ENCODE measurements at places on chromosomes 4 and X. TPM values are rescaled to one million over a fixed set of nuclear protein-coding genes. Genes with fewer than 3 reads are reported as not detected.

The GLUD2 gene
- total RNA-seq = 0.55 TPM

The PCYT1B gene
- total RNA-seq = not detected

The STAP1 gene
- total RNA-seq = not detected

The ATP1B4 gene
- total RNA-seq = not detected

The ZBTB33 gene
- 14.2 TPM for total RNA-seq

The GNRHR gene
- total RNA-seq = not detected

The RAB39B gene
- total RNA-seq = not detected

The CCNB3 gene
- not detected for total RNA-seq

The UCP1 gene
- not detected for total RNA-seq

The STK26 gene
- total RNA-seq = 0.11 TPM

The AMBN gene
- not detected for total RNA-seq

GRCh38 chr4:158051401-158052235 lies 121.2 kb downstream of the GASK1B start:
- no peaks in the 10 kb centered on the region for H3K36me3 ChIP-seq
- H3K27me3 ChIP-seq = no peaks in the 10 kb centered on the region
- no peak overlapping the region for H3K27ac ChIP-seq
- DNase-seq = no peak

GRCh38 chrX:65407157-65407626 lies 127.4 kb downstream of the LAS1L start:
- H3K27me3 ChIP-seq = no peaks in the 10 kb centered on the region
- no peaks in the 10 kb centered on the region for H3K4me1 ChIP-seq
- DNase-seq = no peak
- no peaks in the 10 kb centered on the region for H3K36me3 ChIP-seq

GRCh38 chr4:90198086-90198847 lies 71.1 kb downstream of the CCSER1 start:
- no peak overlapping the region for H3K27ac ChIP-seq
- H3K4me1 ChIP-seq = no peaks in the 10 kb centered on the region
- DNase-seq = no peak
- no peaks in the 10 kb centered on the region for H3K36me3 ChIP-seq

DNA sequence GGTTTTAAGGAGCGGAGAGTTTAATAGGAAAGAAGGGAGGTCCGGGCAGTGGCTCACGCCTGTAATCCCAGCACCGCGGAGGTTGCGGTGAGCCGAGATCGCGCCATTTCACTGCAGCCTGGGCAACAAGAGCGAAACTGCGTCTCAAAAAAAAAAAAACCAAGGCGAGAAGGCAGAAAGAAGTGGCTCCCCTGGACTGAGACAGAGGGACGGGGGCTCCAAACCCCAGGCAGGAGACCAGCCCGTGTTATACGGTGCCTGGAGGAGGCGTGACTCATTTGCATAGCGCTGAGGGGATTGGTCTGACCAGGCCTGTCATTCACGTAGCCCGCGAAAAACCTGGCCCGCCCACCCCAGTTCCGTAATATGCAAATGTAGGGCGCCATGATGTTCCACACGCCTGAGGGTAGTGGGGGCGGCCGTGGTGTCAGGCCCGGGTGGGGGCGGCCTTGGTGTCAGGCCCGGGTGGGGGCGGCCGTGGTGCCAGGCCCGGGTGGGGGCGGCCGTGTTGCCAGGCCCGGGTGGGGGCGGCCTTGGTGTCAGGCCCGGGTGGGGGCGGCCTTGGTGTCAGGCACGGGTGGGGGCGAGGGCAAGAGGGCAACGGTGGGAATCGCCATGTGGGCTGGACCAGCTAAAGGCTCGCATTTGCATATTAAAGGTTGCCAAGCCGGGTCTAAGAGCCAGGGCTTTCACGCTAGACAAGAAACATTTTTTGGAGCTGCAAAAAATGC lies 2.1 kb downstream of the PLCXD1 start:
- DNase-seq = peak; percentile 79
- H3K4me1 ChIP-seq = 0 out of 2 replicates have a peak, but pooled peaks cover 5% of the 10 kb centered on the region
- H3K27me3 ChIP-seq = no peaks in the 10 kb centered on the region

GRCh38 chr4:117545039-117545438 lies 459.7 kb upstream of the TRAM1L1 start:
- no peak for DNase-seq
- H3K4me3 ChIP-seq = no peak overlapping the region
- no peaks in the 10 kb centered on the region for H3K27me3 ChIP-seq

DNA sequence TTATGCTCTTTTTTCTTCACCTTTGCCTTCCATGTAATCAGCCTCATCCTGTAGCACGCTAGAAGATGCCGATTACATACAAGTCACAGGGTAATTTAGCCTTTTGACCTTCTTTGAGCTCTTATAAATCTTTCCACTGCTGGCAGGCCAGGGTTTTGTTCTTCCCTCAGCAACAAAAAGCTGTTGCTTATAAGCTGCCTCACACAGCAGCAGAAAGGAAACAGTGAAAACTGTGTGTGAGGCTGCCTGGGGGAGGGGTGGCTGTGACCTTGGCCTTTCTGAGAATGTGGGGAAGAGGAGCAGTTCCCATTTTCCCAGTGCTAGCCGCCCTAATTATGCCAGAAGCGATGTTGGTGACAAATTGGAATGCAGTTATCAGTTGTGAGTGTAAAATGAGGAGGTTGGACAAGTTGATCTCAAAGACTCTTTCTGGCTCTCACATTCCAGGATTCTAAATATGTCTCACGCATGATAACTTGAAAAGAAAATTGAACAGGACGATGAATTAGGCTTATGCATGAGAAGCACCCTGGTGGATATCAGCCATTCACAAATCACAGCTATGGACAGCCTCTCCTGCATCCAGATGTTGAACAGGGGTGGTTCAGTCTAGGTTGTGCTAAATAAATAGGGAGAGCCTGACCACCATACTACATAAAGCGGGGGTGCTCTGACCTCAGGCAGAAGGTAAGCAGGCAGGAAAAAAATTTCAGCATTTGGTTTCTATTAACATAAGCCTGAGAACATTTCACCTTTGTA lies 25.7 kb downstream of the SLITRK2 start:
- H3K27ac ChIP-seq = no peak overlapping the region
- no peak overlapping the region for H3K4me3 ChIP-seq
- H3K27me3 ChIP-seq = no peaks in the 10 kb centered on the region

DNA sequence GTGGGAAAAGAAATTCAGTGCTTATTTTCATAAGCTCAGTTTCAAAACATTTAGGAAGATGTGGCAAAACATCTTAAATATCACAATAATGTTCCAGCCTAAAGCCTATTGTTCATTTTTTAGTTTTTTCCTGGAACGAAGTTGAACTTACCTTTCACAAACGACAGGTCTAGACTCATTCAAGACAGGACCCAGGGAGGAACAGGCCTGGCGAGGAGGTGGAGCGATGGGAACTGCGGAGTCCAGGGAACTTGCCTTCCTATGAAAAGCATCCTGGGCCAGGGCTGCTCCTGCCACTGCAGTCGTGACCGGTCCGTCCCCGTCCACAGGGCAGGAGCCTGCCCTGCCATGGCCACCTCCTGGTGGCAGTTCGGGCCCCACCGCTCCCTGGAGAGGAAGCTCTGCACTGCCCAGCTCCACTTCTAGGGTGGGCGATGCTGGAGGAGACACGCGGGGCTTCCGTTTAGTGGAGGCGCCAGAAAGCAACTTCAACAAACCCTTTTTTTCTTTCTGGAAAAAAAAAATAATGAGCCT lies 96.7 kb upstream of the CBR4 start:
- DNase-seq = no peak
- H3K27ac ChIP-seq = no peak overlapping the region
- no peaks in the 10 kb centered on the region for H3K27me3 ChIP-seq
- H3K4me3 ChIP-seq = no peak overlapping the region
- peaks cover 81% of the 10 kb centered on the region for H3K36me3 ChIP-seq

GRCh38 chr4:150546286-150546685 lies 35.7 kb upstream of the MAB21L2 start:
- no peaks in the 10 kb centered on the region for H3K4me1 ChIP-seq
- H3K27me3 ChIP-seq = no peaks in the 10 kb centered on the region
- no peak for DNase-seq
- H3K36me3 ChIP-seq = no peaks in the 10 kb centered on the region

DNA sequence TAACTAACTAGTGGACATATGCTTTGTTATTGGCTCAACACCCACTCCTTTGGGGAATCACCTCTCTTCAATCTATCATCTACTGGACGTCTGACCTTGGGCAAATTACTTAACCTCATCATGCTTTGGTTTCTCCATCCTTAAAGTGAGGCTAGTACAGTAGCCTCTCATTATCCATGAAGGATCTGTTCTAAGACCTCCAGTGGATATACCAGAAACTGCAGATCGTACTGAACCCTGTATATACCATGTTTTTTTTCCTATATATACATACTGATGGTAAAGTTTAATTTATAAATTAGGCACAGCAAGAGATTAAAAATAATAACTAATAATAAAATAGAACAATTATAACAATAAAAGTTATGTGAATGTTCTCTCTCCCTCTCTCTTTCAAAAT lies 56.2 kb downstream of the HMGB3 start:
- H3K4me1 ChIP-seq = no peaks in the 10 kb centered on the region
- H3K27me3 ChIP-seq = no peaks in the 10 kb centered on the region
- no peaks in the 10 kb centered on the region for H3K36me3 ChIP-seq
- DNase-seq = no peak

GRCh38 chr4:55351824-55352223 lies 5.8 kb downstream of the SRD5A3 start:
- H3K4me1 ChIP-seq = peaks cover 13% of the 10 kb centered on the region
- no peaks in the 10 kb centered on the region for H3K36me3 ChIP-seq
- H3K4me3 ChIP-seq = no peak overlapping the region
- DNase-seq = no peak
- no peaks in the 10 kb centered on the region for H3K27me3 ChIP-seq

GRCh38 chr4:244471-244870 lies 60.8 kb downstream of the ZNF732 start:
- no peaks in the 10 kb centered on the region for H3K36me3 ChIP-seq
- H3K4me1 ChIP-seq = no peaks in the 10 kb centered on the region
- no peak for DNase-seq
- H3K4me3 ChIP-seq = no peak overlapping the region
- H3K27me3 ChIP-seq = no peaks in the 10 kb centered on the region
- H3K27ac ChIP-seq = no peak overlapping the region

- no peak overlapping the region for H3K27ac ChIP-seq
- H3K4me3 ChIP-seq = no peak overlapping the region
- DNase-seq = no peak
- H3K36me3 ChIP-seq = no peaks in the 10 kb centered on the region
- no peaks in the 10 kb centered on the region for H3K27me3 ChIP-seq
These were observed 456.4 kb upstream of the TEX13C start for GRCh38 chrX:124863303-124863702.

- no peak within 1 kb of the TSS for H3K4me3 ChIP-seq
- H3K4me1 ChIP-seq = no peaks in the 10 kb centered on the region
- no peaks in the 10 kb centered on the region for H3K36me3 ChIP-seq
- no peak for DNase-seq
These were observed at the start of gene FGB for GRCh38 chr4:154562697-154563254. Gene FGB, plus strand, starts transcription at chr4:154563011. Its CDS starts 8 bp downstream, at chr4:154563019.

DNA sequence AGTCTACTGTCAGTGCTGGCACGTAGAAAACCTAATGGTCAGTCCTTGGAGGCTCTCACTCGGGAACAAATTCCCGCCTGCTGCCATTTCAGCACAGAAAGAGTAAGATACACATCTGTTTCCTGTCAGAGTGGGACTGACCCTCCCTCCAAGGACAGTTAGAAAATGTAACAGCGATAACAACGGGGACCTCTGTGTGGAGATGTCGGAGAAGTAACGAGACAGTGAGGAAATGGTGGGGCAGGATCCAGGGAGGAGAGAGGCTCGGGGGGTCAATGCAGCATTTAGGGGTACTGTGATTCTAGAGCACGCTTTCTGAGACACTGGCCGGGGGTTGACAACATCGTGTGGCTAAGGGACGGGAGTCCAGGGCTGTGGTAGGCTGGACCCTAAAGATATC lies 36.0 kb upstream of the SORCS2 start:
- no peak overlapping the region for H3K27ac ChIP-seq
- no peaks in the 10 kb centered on the region for H3K36me3 ChIP-seq
- H3K27me3 ChIP-seq = no peaks in the 10 kb centered on the region
- H3K4me3 ChIP-seq = no peak overlapping the region
- no peak for DNase-seq

DNA sequence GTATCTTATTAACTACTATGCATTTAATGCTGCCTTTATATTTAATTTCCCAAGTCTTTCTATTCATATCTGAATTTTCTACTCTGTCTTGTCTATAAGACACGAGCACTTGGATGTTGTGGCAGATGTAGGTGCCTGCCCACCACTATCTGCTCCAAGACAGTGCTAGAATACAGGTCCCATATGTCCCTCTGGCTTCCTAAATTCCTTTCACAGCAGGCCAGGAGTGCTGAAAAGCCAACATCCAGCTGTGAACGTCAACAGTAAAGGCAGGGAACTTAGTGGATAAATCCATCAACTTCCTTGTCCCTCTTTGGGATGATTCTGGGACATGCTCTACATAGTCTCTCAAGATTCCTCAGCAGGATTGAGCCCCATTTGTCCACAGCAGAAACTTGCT lies 245.1 kb upstream of the ETNPPL start:
- H3K27ac ChIP-seq = no peak overlapping the region
- no peak overlapping the region for H3K4me3 ChIP-seq
- no peaks in the 10 kb centered on the region for H3K36me3 ChIP-seq

DNA sequence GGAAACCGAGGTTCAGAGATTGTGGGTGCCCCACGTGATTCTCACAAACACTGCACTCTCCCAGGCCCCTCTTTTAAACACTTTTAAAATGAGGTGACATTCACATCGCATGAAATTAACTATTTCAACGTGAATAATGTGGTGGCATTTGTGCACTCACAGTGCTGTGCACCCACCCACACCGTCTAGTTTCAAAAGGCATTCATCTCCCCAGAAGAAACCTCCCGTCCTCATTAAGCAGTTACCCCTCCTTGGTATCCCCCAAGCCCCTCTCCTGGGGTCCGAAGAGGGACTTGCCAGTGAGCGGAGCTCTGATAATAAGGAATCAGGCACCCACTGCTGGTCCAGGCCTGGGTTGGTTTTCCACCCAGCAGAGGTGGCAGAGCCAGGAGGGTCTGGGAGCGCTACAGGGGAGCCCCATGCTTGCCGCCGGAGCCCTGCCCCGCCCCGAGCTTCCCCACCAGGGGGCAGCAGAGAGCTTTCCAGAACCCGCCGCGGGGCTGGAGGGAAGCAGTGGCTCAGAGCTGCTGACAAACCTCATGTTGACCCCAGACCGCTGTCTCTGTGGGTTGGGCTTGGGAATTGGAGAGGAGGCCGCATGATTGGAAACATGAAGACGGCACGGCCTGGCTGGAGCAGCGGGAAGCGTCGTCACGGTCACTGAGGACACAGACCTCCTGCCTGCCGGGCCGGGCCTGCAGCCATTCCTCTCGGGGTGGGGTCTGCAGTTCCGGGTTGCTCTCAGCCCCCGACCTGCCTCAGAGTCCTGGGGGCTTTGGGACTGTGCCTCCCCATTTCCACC lies 27.5 kb upstream of the HTRA3 start:
- no peak overlapping the region for H3K4me3 ChIP-seq
- H3K27me3 ChIP-seq = no peaks in the 10 kb centered on the region
- no peak overlapping the region for H3K27ac ChIP-seq
- peak; percentile 58 for DNase-seq
- peaks cover 4% of the 10 kb centered on the region for H3K4me1 ChIP-seq

DNA sequence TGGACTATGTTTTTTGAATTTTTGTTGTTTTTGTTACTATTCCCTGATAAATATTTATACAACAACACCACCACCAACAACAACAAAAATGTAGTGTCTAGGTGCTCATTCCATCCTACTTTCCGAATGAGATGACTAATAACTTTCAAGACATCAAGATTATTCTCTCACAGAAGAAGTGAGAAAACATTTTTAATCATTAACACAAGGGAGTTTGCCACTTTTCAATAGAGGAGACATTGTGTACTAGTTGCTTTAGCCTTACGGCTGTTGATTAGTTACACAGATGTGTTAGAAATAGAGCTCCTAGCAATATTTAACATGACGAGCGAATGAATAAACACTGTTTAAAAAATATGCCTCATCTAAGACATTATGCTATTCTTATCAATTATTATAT lies 898.8 kb downstream of the C4orf33 start:
- no peaks in the 10 kb centered on the region for H3K4me1 ChIP-seq
- no peaks in the 10 kb centered on the region for H3K27me3 ChIP-seq
- no peak for DNase-seq
- no peaks in the 10 kb centered on the region for H3K36me3 ChIP-seq

Data from SJSA1 (cell line).